ENCODE measurements at places on chromosomes 2 and 18. TPM values are rescaled to one million over a fixed set of nuclear protein-coding genes. Genes with fewer than 3 reads are reported as not detected.

DES gene
- total RNA-seq = 18.5 TPM

IMPA2 gene
- 114 TPM for total RNA-seq

SAG gene
- not detected for total RNA-seq

GPR75 gene
- total RNA-seq = 2.0 TPM

ARL6IP6 gene
- total RNA-seq = 16.5 TPM

GPR45 gene
- not detected for total RNA-seq

CKAP2L gene
- 1.4 TPM for total RNA-seq

RAB6C gene
- 0.15 TPM for total RNA-seq

DNA sequence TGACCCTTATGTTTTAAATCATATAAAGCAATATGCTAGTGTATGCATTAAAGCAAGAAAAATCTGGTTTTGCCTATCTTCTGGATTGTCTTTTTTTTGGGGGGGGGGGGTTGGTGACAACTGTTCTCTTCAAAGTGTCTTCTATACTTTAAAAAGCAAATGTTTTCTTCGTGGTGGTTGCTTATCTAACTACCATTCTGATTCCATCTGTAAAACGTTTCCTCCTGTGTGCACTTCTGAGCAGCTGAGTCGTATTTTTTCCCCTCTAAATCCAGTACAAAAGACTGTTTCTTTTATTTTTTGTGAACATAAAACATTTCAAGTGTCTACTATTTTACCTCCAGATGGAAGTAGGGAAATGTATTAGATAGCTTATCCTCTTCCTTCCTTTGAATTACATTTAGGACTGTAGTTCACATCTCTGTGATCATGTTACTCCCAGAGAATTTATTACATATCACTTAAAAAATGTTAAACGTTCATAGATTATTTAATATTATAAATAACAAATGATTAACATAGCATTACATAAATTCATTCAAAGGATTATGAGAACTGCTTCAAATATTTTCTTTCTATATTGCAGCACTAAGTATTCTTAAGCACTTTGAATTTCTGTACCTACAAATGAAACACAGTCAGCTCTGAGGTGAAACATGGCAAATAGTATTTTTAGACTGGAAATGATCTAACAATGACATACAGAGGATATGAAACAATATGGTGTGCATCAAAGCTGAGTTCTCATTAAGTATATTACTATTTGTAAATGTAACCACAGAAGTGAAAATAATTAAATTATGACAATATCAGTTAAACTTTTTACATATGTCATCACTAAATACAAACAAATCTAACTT, 56.4 kb downstream of the SCN3A start:
- no peak for DNase-seq

- DNase-seq = no peak
Observed at GRCh38 chr2:143230506-143231253, 101.5 kb downstream of the ARHGAP15 start.

DNA sequence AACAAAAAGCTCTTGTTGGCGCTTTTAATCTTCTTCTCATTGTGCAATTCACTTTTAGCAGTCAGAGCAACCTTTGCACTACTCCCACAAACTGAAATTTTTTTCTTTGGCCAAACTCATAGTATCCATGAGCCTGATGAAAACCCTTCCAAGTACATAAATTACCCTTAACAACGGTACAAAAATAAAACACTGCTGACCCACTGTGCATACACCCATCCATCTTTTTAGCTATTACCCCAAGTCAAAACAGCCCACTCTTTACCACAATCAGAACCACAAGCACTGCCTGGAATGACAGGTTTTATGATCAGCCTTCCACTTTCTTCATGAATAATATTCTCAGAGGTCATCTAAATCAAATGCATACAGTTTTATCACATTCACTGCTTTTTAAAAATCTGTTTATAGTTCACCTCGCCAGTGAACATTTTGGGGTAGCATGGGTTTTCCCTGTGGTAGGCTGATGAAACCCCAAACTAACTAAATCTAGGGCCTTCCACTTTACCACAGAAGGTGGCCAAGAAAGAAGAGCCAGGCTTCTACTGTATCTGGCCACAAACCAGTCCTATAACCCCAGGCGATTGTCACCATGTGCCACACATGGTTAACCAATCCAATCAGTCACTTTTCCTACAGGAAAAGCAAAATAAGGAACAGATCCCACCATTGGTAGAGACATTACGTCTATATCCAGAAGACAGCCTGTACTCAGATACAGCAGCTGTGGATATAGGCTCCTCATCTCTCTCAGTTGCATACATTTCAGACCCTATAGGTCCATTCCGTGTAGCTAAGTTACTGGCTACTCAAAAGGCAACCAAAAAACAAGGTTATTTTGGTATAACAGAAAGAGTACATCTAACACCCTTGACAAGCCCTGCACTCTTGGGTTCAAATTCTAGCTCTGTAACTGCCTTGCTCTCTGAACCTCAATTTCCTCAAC, 171.3 kb downstream of the THADA start:
- no peak for DNase-seq

DNA sequence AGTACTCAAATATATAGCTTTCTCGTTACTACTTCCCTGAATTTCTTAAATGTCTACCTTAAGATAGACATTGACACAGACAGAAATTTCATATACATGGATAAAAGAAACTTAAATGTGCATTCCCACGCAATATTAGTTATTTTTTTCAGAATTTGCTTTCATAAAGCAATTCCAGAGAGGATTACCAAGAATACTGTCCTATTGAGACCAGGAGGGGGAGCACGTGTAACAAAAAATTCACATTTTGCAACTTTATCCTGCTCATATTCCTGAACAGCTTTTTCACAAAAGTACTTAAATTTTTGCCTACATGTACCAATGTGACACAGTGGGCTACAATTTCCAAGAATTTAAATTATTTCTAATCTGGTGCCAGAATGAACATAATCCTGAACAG, 30.7 kb upstream of the ERCC3 start:
- no peak for DNase-seq

DNA sequence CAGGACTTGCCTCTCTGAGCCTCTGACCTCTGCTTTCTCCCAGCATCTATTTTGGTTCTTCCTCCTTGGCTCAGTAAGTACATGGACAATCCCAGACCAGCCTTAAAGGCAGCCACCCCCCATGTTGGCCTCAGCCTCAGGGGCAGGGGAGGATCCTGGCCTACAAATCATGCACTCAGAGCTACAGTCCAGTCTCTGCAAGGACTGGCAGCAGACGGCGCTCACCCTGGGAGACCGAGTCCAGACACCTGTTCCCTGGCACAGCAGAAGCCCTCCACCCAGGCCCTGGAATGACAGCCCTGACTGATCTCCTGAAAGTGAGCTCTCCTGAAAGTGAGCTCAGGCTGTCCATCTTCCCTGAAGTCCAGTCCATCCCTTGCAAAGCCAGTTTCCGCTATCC, 25.7 kb upstream of the PTPN4 start:
- DNase-seq = no peak

DNA sequence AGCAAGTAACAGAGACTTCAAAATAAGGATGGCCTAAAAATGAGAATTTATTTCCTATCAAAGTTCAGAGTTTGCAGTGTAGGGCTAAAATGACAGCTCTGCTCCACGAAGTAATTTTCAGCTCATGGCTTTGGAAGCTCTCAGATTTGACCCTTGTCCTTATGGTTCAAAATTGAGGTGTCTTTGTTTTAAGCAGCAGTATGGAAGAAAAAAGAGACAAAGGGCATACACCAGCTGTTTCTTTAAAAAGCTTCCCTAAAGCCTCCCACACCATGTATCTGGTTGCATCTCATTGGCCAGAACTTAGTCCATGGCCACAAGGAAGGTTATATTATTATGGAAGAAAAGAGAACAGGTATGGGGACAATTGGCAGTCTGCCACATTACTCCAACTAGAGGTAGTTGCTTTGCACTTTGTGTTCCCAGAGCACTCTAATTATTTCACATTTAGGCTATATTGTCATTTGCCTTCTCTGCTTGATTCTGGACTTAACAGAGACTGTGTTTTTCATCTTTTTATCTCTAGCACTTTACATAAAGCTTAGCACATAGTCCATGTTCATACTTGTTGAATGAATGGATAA, 180.4 kb downstream of the MCFD2 start:
- DNase-seq = no peak

GRCh38 chr2:84878459-84878858, 2.4 kb downstream of the TRABD2A start:
- DNase-seq = no peak

DNA sequence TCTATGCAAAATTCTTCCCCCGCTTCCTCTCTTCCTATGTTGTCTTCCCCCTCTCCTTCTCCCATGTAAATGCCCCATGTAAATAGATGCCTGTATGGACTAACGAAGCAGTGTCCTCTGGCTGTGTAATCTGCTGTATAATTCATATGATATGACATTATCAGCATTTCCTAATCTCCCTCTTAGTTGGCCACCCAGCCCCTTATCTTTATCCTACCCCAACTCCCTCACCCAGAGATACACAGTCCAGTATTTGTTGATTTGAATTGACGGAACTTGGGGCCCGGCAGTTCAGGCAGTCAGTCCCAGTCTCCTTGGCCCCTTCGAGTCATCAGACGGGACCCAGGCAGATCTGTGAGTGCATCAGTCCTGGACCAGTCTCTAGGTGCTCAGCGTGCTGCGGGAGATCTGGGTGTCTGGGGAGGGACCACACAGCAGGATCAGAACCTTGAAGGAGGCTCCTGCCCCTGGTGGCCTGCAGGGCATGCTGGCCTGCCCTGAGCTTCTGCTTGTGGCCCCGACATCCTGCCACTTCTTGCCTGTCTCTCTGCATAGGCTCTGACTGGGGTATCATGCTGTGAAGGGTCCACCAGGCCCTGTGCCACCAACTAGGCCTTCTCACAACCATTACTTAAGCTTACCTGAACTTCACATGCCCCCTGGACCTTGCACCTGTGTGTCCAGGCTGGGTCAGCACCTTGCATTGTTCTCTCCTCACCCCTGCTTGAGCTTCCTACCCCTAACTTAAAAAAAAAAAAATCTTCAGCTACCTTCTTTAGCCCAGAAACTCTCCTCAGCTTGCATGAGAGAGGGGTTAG, 88.1 kb upstream of the ATL2 start:
- no peak for DNase-seq

- DNase-seq = no peak
Observed at GRCh38 chr2:33511141-33511540, 34.7 kb downstream of the RASGRP3 start.

DNA sequence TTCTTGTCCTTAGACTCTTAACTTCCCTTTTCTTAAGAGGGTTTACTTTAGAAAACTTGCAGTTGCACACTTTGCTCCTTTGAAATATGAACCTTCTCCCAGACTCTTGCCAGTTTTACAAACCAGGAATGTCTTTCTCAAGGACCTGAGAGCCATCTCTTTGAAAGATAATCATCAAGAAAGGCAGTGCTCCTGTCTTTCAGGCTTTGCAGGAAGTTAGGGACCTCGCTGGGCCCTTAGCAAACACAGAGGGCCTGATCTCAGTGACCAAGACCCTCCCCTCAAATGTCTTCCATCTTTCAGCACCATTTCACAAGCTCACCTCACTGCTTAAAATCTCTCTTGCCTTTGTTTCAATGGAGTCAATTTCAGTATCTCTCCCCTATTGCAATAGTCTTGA, 32.0 kb upstream of the NYAP2 start:
- DNase-seq = no peak

DNA sequence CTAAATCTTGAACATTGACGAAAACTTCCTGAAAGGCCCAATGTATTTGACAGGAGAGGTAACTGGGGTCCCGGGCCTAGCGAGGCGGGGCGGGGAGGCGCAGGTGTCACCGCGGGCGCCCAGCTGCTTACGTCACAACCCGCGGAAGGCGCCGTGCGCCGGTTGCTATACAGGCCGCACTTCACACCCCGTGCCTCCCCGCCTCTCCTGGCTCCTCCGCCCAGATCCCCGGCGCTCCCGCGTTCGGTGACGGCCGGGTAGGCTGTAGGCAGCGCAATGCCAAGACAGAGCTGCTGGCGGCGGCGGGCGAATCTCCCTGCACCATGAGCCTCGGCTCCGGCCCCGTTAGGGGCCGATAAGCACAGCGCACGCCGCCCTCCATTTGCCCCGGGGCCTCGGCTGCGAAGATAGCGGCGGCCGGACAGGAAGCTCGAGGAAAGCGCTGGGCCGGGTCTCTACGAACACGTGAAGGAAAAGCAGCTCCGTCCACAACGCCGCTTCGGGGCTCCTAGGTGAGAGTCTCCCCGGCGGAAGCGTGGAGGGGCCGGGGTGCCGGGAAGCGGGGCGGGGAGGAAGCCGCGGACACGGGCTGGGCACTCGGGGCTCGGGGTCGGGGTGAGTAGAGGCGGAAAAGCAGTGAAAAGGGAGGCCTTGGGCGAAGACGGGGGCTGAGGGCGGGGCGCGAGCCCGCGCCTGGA, at the start of gene RNF138:
Gene RNF138, plus strand, starts transcription at position 151 of the 698 bp plus-strand sequence. CDS start 903 bp downstream, outside the sequence.
- DNase-seq = peak; percentile 95

- no peak for DNase-seq
Observed at GRCh38 chr18:57635003-57635822, 13.6 kb upstream of the NARS1 start.

- no peak for DNase-seq
Observed at GRCh38 chr2:240386326-240386725, 49.1 kb upstream of the GPC1 start.

DNA sequence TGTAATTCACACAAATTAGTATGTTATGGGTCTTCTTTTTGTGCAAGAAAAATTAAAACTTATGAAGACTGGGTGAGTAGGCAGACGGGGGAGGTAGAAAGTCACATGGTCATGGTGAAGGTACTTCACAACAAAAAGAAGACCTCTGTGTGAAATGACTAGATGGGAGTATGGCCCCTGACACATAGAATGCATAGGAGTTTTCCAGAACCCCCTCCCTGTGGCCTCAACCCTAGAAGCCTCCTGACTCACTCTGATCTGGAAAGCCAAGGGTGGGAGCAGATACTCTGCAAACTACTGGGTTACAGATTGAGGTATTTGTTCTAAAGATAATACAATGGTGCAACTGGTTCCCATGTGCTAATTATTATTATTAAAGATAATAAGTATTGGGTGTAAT, 23.2 kb downstream of the SATB2 start:
- DNase-seq = no peak

DNA sequence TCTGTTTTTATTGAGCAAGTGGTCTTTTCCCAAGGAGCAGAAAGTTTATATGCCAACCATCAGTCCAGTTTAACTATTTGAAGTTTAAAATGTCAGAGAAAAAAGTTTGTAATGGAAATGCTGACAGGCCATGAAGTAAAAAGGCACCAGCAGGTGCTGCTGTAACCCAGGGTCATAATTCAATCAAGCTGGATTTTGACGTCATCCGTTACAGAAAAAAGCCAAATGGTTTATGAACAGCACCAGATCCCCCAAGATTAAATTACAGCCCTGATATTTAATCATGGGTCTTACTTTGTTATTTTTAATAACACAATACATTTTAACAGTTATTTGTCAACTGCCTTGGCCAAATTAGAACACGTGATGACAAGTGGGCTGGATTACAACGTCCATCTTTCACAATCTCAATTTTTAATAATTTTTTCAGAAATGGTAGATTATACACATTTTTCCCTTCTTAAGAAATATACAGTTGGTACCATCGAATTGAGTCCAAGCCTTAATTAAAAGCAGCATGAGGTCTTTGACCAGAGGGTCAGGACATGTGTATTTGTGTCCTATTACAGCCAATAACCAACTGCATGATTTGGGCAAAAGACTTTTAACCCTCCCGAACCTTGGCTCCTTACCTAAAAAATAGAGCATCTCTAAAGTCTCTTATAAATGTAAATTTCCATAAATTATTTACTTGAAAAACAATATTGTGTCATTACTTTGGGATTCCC, 10.0 kb downstream of the TCF4 start:
- no peak for DNase-seq
